ENCODE measurements at places on chromosomes 2 and 18.

DNA sequence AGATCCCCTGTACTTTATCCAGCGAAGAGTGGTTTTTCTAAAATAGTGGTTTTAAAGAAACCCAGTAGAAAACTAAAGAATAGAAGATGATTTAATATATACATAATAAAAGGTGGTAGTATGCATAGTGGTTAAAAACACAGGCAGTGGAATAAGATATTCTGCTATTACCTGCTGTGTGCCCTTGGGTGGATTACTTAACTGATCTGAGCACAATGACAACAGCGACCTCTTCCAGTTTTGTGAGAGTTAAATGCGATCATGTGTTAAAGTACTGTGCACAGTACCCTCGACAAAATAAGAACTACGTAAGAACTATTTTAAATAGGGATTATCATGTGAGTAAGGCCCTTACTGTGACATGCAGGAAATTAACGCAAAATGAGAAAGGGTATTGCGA lies 30.0 kb upstream of the CHMP1B start:
- DNase-seq: no peak

DNA sequence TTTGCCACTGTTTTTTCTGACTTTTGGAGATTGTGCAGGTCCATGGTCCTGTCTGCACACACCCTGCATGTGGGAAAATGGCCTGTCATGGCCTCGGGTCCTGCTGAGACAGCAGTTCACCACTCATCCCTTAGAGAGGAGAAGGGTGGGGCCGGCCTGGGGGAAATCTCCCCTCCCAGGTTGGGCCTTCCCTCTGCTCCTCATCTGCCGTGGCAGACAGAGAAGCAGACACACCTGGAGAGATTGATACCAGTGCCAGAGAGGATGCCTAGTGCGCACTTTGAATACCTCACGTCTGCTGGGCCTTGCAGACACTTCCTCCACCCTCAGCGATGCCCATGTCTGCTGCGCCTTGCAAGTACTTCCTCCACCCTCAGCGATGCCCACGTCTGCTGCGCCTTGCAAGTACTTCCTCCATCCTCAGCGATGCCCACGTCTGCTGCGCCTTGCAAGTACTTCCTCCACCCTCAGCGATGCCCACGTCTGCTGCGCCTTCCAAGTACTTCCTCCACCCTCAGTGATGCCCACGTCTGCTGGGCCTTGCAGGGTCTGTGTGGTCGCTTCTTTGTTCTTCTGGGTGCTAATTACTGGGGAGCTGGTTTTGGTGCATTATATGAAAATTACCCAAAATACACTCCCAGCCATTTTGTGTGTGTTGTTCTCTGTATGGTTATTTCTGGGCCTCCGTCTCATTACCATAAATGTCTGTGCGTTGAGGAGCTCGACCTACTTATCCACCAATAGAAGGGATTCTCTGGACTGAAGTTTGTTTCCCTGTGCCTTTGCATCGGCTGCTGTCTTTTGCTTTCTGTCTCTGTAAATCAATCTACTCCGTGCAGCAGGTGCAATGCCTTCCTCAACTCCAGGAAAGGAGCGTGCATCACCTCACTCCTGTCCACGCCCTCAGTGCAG lies 186.9 kb upstream of the PXDN start:
- no peak for DNase-seq

- no peak for DNase-seq
Observed at GRCh38 chr2:17298453-17298852, 219.8 kb downstream of the RAD51AP2 start.

- no peak for DNase-seq
Observed at GRCh38 chr2:232075080-232075479, 113.6 kb downstream of the DIS3L2 start.

GRCh38 chr2:28102455-28102874 lies 211.9 kb downstream of the BABAM2 start:
- no peak for DNase-seq
